ENCODE measurements at places on chromosomes 16 and 17. TPM values are rescaled to one million over a fixed set of nuclear protein-coding genes. Genes with fewer than 3 reads are reported as not detected.

GRCh38 chr17:32498391-32498790 is 11.6 kb downstream of the CDK5R1 start:
- DNase-seq = no peak

Gene DHX8
- 27.6 TPM for polyA plus RNA-seq

Gene KRTAP2-1
- polyA plus RNA-seq = not detected

DNA sequence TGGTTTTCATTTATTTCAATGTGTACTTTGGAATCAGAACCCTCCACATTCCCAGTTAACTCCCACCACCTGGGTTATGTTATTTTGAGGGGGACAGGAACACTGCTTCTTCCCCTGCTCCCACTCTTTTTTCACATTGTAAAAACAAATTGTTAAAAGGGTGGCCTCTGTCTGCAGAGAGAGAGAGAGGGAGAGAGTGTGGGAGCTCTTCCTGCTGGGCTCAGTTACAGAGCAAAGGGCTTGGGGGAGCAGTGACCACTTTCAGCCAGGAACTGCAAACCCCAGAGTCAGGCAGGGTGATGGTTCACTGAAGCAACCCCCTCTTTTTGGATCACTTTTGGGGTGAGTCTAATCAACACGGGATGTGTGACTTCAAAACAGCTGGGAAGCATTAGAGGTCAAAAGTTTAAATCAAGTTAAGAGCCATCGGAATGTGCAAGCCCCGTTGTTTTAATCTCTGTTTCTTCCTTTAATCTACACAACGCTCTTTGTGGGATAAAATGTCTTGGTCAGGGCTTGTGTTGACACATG is 577.0 kb upstream of the CDH11 start:
- no peak for DNase-seq

DNA sequence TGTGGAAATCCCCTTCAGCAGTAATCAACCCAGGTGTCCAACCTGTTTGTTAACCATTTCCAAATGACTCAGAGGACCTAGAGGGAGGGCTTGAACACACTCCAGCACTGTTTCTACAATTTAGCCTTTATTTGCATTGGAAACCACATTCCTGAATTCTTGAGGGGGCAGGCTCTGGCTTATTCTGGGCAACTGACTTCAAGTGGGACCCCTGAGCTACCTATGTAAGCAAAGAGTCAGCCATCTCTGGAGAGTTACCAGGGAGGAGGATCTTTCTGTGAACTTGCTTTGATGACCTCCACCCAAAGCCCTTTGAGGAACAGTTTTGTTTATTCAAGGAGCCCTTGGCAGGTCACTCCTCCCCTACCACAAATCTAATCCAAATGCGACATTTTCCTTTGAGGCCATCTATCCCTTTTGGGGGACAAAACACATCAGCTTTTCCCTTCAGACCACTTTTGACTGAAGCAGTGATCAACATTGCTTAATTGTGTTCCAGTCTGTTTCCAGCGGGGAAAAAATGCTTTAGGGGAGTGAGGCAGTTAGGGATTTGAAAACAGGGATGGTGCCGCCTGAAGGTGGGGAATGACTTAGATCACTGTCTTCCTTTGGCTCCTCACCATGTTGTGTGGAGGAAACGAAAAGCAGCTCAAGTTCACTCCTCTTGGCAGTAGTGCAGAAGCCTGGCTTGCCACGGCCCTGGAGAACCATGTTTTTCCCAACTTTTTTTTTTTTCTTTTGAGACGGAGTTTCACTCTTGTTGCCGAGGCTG is 46.2 kb downstream of the TUBD1 start:
- DNase-seq = peak; percentile 75

Gene TUBB3
- 2.7 TPM for polyA plus RNA-seq

DNA sequence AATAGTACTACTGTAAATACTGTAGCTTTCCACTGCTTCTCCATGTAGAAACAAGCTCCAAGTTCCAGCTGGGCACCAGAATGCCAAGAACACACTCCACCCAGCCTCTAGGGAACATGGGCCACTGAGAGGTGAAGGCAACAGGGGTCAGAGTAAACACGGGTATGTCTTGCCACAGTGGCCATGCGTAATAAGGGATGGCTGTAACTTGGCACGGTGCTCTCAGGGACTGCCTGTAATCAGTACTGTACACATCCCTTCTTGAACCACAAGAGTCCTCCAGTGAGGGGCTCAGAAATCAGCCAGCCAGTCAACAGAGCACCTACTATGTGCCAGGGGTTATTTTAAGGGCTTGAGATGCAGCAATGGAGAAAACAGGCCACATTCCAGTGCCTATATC is 10.8 kb downstream of the LRRC59 start:
- no peak for DNase-seq

DNA sequence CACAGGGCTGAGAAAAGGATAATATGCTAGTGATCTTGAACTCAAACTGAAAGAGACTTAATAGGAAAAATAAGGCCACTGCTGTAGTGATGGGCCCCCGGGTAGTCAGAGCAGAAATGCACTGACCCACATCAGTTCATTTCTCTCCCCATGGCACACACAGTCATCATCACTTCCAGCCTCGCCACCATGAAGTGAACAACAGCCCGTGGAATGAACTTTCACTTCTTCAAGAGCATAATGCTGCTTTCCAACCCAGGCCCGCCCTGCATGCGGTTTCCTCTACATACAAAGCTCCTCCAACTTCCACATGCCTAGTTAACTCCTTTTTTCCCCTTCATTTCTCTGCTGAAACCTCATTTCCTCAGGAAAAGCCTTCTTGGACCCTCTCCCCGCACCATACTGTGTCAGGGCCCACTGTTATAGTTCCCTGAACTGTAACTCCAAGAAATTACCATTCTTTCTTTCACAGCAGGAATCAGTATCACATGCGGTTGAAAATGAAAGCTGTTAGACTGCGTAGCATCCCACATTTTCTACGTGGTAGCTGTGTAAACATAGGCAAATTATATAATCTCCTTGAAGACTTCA is 65.8 kb upstream of the SMIM36 start:
- peak; percentile 27 for DNase-seq

DNA sequence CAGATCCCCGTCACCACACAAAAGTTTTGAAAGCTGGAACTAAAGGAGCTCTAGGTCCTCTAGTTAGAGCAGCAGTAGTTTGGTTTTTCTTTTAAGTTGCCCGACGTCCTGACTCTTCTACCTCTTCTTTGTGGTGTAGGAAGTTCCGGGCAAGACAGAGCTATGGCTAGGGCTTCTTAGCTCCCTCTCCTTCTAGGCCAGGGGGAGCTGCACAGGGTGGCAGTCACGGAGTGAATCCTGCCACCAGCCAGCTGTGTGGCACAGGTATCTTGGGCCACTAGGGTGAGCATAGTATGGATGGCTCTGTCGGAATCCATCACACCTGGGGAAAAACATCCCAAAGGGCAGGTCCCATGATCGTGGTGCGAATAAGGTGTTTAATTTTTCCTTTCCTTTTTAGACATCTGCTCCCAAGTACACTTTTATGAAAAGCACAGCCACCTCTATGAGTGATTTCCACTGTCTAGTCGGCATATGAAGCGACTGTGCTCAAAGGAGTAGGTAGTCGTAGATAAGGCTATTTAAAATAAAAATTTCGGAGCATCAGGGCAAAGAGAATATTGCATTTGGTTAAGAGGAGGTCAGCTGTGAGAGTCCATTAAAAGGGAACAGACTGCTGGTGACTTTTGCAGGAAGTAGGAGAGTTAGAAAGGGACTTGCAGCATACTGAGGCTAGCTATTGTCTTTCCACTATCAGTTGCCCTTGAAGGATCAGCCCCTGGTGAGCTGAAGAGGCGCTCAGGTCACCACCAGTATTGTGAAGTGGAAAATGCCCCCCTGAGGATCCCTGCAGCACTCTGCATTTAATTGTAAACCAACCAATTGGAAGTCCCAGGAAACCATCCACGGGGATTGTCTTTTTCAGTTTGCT is 2.1 kb downstream of the PRKCA start:
- DNase-seq = peak; percentile 55

GRCh38 chr16:48498769-48499631 is 111.0 kb downstream of the N4BP1 start:
- no peak for DNase-seq

GRCh38 chr16:57828272-57829161 is 26.2 kb upstream of the KIFC3 start:
- no peak for DNase-seq

Gene RPL27
- polyA plus RNA-seq = 1,737 TPM

DNA sequence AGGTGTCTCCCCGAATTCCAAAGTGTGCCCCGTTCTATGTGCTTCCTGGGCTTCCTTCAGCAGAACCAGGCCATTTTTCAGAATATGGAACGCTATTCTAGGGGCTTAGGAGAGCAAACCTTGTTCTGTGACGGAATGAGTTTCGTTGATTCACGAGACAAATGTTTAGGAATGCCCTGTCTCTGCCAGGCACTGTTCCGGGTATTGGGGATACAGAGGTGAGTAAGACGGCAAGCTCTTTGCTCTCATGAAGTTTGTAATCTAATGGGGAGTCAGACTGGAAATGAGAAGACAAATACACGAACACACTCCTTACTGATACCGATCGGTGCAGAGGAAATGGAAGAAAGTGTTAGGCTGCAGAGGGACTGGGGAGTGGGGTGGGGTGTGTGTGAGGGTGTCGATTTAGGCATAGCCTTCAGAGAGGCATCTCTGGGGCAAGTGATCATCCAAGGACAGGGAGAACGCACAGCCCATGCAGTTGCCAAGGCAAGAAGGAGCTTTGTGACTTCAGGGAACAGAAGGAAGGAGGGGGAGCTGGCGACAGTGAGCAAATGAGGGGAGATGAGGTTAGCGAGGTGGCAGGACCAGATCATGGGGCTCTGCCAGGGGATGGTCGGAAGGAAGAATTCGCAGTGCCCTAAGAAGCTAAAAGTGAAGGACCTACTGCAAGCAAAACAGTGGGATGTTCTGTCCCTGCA is 189.6 kb downstream of the MSI2 start:
- DNase-seq = no peak

DNA sequence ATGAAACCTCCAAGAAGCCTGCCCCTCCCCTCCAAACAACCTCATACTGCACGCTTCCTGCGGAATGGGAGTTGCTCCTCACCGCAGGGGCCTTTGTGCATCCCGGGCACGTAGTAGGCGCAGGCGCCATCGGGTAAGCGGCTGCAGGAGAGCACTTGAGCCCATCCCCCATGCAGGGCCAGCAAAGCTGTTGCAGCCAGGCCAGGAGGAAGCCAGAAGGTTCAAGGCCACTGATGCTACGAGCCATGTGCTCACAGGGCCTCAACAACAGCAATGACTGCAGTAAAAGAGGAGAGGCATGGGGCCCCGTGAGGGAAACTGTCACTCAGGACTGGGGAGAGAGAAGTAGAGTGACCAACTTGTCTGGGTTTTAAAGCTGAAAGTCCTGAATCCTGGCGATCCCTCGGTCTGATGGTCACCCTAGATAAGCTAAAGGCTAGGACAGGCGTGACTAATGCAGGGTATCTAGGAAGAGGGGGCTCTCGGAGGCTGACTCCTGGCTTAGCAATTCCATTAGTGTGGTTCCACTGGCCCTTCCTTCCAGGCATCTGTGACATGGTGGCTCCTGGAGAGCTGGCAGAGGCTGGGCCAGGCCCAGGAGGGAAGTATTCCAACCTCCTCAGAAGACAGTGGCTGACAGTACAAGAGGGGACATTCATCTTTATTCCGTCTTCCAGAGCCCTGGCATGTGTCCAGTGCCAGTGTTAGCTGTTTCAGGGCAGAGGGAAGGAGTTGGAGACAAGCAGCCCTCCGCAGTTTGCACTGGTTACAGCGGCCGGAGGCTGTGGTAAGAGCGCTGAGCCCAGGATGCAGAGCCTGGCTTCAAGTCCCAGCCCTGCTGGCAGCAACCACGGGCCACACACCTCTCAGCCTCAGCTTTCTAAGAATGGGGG is 20.8 kb downstream of the GOSR2 start:
- DNase-seq = peak; percentile 70

- DNase-seq = peak; percentile 23
These were observed 19.8 kb downstream of the REXO5 start for GRCh38 chr16:20826039-20826566.

GRCh38 chr17:75476752-75477489 is 20.5 kb downstream of the TMEM94 start:
- DNase-seq = peak; percentile 40

DNA sequence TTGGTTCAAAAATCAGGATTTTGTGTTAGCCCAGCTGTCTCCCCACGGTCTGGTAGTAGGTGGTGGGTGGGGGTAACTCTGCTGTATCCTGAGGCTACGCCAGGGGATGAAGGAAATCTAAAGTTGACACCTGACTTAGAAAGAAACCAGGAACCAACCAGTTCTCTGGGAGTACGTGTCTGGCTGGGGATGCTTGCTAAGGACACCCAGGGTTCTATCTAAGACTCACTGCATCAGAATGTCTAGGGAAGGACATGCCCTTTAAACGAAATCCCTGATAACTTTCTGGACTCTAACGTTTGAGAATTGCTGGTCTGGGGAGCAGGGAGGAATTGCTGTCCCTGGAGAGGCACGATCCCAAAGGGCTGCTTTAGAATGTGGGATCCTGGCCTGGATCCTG is 39.2 kb upstream of the CES5A start:
- no peak for DNase-seq

DNA sequence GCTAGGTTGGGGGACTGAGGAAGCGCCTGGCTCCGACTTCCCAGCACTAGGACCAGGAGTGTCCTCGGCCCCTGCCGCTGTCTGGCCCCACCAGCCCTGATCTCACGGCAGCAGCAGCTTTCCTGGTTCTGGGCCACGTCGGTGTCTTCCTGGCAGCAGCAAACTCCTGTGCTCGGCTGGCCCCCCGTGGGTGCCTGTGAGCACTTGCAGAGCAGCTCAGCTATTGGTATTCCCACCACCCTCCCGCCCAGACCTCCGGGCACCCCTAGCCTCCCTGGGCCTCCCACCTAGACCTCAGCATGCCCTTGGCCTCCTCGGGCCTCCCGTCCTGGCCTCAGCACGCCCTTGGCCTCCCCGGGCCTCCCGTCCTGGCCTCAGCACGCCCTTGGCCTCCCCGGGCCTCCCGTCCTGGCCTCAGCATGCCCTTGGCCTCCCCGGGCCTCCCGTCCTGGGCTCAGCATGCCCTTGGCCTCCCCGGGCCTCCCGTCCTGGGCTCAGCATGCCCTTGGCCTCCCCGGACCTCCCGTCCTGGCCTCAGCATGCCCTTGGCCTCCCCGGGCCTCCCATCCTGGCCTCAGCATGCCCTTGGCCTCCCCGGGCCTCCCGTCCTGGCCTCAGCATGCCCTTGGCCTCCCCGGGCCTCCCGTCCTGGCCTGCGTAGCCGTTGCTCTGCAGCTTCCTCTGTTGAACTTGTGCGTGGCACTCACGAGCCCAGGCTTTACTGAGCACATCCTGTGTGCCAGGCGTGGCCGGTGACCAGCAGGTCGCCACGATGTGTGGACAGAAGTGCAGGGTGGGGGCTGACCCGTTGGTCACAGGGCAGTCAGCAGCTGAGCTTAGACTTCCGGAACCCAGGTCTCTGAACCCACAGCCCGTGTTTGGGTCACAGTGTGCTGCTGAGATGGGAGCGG is 51.8 kb upstream of the ACSF3 start:
- DNase-seq = no peak

- peak; percentile 95 for DNase-seq
These were observed 10.3 kb upstream of the MSL1 start for GRCh38 chr17:40111221-40112128.

Gene NT5C3B
- 21.3 TPM for polyA plus RNA-seq

Gene EPX
- polyA plus RNA-seq = 0.24 TPM

Gene LCMT1
- polyA plus RNA-seq = 31.0 TPM
